Activated gamma-delta T cell treated with anti-CD3 and anti-CD28 coated beads, Interleukin-2, amount 50 U/mL, for 16 hours (primary cell): ENCODE measurements at places on chromosomes 2 and 18.

- DNase-seq: no peak
These were observed 16.0 kb upstream of the SPHKAP start for GRCh38 chr2:228197504-228197903.

DNA sequence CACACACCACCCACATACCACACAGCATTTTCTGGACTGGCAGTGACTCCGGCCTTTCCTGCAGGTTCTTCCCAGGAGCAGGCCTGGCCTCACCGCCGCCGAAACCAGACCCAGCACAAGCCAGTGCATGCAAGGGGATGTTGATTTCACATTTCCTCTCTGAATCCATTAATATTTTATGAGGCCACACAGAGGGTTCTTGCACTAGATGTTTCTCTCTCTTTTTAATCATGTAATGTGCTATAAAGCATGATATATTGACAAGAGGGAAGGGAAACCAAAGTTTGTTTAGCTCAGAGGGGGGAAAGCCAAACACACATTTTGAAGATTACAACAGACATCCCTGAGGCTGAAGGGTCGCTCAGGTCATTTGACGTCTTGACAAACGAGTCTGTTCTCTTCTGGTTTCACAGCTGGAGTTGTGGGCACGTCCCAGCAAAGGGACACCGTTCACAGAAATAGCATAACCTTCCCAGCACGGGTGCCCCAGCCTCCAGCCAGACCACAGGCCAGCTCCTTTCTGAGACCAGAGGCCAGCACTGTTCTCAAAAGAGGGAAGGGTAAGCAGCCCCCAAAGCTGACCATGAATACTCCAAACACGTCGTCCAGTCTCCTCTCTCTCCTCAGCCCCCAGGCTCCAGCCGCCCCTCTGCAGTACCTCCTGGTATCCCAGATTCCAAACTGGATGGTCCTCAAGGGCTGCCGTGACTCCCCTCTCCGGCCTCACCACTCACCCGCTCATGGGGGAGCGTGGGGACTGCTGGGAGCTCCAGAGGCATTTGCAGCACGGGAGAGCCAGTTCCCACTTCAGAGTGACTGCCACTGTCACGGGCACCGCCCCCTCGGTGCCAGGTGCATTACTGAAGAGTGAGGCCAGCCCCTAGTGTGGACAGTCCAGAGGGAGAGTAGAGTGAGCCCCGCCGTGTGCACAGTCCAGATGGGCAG, 340.3 kb upstream of the SALL3 start:
- no peak for DNase-seq

- DNase-seq: no peak
These were observed 27.5 kb downstream of the ZNF638 start for GRCh38 chr2:71358931-71359671.

GRCh38 chr18:41524674-41525470, 430.2 kb upstream of the PIK3C3 start:
- DNase-seq: no peak

GRCh38 chr18:49875783-49876182, 62.5 kb upstream of the ACAA2 start:
- DNase-seq: no peak

GRCh38 chr18:47403949-47404348, 152.5 kb upstream of the SKOR2 start:
- DNase-seq: no peak

- no peak for DNase-seq
These were observed 233.3 kb downstream of the LDLRAD4 start for GRCh38 chr18:13451661-13452387.

- no peak for DNase-seq
These were observed 235.4 kb downstream of the TXNL1 start for GRCh38 chr18:56402872-56403516.

GRCh38 chr2:201432621-201433393, 18.5 kb downstream of the TRAK2 start:
- no peak for DNase-seq

- no peak for DNase-seq
These were observed 544 bp downstream of the EVA1A start for GRCh38 chr2:75560022-75560767.

- no peak for DNase-seq
These were observed 15.2 kb downstream of the ACVR2A start for GRCh38 chr2:147860009-147860408.

- DNase-seq: no peak
These were observed 150.6 kb upstream of the MAPRE2 start for GRCh38 chr18:34890486-34891085.

DNA sequence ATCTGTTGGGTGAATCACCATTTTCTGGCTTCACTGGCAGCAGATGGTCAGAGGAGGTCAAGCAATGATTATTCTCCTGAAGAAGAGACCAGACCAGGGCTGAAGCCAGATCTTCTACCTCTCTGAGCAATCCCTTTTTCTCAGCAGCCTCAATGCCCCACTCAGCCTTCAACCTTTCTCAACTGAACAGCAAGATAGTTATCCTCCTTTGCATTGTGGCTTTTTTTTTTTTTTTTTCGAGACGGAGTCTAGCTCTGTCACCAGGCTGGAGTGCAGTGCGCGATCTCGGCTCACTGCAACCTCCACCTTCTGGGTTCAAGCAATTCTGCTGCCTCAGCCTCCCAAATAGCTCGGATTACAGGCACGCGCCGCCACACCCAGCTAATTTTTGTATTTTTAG, 50.5 kb downstream of the ZFP36L2 start:
- no peak for DNase-seq

DNA sequence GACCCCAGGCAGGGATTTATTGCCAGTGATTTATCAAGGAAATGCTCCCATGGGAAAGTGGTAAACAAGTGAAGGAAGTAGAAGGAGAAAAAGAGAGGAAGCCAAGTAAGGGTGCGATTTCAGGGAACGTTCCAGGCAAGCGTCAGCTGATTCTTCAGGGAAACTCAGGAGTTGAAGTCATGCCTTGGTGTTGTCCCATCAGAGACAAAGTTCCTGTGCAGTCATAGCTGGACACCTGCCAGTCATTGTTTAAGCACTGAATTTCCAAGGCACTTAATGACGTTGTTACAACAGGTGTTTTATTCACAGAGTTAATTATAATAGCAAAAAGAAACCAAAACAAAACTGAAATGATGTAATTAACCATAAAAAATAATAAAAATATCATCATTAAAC, 381.8 kb upstream of the CRIM1 start:
- no peak for DNase-seq

GRCh38 chr2:237674731-237675276, 47.4 kb downstream of the LRRFIP1 start:
- DNase-seq: peak; percentile 68

DNA sequence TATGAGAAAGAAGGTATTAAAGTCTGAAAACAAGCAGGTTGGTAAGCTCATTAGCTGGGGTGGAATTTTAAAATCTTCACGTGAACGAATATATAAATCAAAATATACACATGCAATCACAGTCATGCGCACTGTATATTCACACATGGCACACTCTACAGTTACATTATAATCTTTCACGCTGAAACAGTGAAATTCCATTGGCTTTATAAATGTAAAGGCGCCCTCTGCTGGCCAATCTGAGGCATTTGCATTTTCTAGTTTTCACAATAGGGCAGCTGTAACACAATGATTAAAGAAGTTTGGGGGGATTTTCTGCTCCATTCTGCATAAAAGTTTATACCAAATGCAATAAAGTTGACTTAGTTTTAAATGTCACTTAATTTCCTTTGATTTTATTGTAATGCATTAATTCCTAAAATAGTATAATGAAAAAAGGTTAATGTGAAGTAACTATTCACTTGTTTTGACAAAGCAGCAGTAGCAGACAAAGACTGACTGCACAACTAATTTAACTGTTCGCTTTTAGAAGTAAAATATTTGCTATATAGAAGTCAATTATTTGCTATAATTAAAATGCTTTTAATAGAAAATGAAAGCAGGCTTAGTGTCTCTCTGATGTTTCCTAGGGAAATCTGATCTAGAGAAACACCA, 17.2 kb downstream of the IFIH1 start:
- DNase-seq: peak; percentile 54

- no peak for DNase-seq
These were observed 32.5 kb downstream of the POLR1A start for GRCh38 chr2:86073225-86073624.

GRCh38 chr2:222050981-222051380, 247.8 kb downstream of the PAX3 start:
- no peak for DNase-seq

GRCh38 chr18:57466307-57466706, 31.1 kb downstream of the ONECUT2 start:
- DNase-seq: no peak

DNA sequence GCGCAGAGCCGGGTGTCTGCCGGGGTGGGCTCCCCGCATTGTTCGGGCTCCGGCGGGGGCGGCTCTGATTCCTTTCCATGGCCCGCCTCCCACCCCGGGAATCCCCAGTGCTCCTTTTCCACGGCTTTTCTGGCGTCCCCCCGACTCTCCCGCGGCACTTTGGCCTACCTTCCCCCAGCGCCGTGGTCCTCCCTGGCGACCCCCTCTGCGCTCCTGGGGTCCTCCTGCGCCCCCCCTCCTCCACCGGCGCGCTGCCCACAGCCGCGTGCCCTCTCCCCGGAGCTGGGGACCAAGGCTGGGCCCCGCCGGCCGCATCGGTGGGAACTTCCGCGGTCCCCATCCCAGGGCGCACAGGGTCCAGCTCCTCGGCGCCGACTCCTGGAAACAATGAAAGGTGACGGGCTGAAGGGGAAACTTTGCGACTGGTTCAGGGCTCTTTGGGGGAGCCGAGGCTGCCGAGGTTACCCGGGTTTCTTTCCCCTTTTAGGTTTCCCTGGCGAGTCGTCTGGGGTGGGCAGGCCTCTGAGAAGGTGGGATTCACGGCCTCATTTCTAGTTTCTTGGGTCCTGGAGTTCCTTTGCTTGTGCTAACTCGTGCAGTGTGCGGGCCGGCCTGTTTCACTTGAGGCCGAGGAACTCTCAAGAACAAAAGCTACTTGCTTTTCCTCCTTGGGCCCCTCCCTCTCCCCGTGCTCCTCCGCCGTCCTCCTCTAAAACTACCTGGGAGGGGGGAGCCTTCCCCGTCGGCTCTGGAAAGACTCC, 2.2 kb downstream of the TGIF1 start:
- no peak for DNase-seq

DNA sequence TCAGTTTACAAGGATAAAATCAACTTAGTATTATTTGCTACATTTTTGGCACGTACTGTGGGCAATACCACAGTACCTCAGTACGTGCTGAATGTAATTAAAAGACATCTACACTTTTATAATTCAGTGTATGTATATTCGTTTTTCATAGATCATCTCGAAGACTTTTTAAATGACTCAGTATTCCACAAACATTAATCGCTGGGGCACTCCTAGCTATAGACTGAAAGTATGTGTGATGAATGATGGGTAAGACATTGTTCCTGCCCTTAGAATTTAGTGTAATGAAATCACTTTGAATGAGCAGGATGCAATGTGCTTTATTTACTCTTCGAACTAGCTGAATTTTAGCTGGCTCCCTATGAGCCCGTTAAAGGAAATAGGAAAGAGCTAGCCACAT, 245.6 kb upstream of the RASGRP3 start:
- no peak for DNase-seq

DNA sequence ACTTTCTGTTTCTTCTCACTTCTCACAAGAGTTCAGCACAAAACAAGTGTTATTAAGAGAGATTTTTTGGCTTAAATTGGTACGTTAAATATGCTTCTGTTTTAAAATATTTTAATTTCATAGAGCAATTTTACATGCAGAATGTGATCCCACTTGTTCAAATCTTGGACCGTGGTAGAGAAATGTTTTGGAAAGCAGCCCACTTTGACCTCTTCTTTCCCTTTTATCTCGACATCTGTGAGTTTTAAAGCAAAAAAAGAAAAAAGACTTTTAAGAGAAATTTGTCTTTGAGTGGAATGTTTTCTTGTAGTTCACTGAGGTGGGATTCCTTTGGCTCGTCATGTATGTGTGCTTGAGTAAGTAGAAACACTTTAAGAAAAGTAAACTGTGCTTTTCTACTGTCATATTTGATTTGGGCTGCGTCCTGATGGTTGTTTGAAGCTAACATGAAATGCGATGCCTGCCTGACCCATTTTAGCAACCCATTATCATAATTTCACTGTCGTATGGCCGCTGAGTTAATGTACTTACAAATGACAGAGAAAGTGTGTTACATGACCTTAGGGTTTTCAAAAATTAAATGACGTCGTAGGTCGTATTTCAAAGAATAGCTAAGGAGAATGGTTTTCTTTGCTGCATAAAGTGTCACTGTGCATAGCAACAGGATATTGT, 54.5 kb downstream of the TSHZ1 start:
- DNase-seq: no peak

DNA sequence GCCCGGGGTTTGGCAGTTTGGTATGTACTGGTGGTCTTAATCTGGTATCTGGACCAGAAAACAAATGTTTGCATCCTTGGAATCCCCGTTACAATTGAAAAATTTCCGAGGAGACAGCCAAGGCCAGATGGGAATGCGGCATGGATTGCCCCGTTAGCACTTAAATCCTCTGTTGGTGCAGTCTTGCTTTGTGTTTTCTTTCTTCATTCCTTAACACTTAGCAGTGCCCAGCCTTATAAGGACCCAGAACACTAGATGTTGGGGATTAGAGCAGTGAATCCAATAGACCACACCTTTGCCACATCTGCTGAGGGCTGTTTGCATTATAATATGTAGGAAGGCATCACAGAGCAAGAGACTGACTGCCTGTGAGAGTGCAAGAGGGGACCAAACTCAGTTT, 12.8 kb upstream of the ZNF532 start:
- no peak for DNase-seq

- no peak for DNase-seq
These were observed 66.3 kb downstream of the TANC1 start for GRCh38 chr2:159034713-159035112.

GRCh38 chr2:65877331-65878010, 445.1 kb upstream of the SPRED2 start:
- DNase-seq: no peak

DNA sequence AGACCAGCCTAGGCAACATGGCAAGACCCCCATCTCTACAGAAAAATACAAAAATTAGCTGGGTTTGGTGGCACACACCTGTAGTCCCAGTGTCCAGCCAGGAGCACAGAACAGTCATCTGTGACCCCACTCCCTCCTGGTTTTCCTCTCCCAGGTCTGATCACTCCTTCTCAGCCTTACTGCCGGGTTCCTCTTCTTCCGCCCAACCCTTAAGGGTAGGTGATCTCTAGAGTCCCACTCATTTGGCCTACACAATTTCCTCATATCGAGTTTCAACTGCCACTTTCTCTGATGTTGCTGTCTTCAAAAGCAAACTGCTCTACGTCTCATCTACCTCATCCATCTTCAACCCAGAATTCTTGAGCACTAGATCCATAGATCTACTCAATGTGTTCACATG, 13.4 kb upstream of the MAT2A start:
- no peak for DNase-seq

GRCh38 chr2:126665483-126665882, 9.5 kb downstream of the GYPC start:
- DNase-seq: no peak

DNA sequence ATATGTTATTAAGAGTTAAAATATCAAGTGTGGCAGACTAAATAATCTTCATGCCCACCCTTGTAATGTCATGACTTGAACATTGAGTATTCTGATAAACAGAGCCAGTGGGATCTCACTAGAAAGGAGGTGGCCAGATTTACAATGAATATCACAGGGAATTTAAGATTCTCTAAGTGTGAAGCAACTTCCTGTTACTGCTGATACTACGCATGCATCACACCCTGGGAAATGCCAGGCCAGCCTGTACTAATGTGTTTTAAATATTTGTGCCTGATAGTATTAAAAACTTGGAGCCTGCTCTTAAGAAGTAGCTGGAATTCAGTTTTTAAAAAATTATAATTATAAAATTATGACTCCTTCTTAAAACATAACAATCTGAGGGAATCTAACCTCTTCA, 148.3 kb downstream of the LAMA3 start:
- DNase-seq: no peak

- DNase-seq: no peak
These were observed 56.8 kb downstream of the GTF3C3 start for GRCh38 chr2:196742685-196743084.

- no peak for DNase-seq
These were observed 416.1 kb downstream of the ZNF521 start for GRCh38 chr18:24935896-24936295.
